ENCODE measurements at places on chromosomes 7 and 10. TPM values are rescaled to one million over a fixed set of nuclear protein-coding genes. Genes with fewer than 3 reads are reported as not detected.

DENND2A gene
- 84.8 TPM for total RNA-seq

- DNase-seq, result no peak
Observed at GRCh38 chr10:42654419-42654818, 16.0 kb upstream of the ZNF33B start.

DNA sequence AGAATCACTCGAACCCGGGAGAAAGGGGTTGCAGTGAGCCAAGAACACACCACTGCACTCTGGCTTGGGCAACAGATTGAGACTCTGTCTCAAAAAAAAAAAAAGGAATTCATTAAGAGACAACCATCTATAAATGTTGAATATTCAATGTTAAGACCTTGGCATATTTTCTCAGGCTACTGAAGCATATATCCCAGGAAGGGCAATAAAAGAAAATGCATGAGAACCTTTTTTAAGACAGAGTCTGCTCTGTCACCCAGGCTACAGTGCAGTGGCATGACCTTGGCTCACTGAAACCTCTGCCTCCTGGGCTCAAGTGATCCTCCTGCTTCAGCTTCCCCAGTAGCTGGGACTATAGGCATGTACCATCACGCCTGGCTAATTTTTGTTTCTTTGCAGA, 165.0 kb downstream of the JMJD1C start:
- no peak for DNase-seq

DNA sequence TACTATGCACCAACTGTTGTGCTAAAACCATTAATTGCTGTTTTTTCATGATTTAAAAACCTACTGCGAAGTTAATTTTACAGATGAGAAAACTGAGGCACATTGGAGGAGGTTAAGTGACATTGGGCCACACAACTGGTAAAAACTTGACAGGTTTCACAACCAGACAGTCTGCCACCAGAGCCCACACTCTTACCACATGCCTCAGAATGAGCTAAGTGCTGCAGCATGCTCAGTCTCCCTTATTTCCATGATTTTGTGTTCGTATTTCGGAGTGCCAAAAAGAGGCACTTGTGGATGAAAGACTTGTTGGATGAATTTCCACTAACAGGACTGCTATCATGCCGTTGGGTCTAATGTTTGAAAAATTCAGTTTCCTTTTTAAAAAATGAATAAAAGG, 77.4 kb downstream of the PCLO start:
- DNase-seq, result no peak

DRGX gene
- not detected for total RNA-seq

GRCh38 chr10:126504063-126504760, 115.9 kb upstream of the ADAM12 start:
- DNase-seq, result peak; percentile 15

- no peak for DNase-seq
Observed at GRCh38 chr7:2904202-2904601, 60.1 kb upstream of the GNA12 start.

DNA sequence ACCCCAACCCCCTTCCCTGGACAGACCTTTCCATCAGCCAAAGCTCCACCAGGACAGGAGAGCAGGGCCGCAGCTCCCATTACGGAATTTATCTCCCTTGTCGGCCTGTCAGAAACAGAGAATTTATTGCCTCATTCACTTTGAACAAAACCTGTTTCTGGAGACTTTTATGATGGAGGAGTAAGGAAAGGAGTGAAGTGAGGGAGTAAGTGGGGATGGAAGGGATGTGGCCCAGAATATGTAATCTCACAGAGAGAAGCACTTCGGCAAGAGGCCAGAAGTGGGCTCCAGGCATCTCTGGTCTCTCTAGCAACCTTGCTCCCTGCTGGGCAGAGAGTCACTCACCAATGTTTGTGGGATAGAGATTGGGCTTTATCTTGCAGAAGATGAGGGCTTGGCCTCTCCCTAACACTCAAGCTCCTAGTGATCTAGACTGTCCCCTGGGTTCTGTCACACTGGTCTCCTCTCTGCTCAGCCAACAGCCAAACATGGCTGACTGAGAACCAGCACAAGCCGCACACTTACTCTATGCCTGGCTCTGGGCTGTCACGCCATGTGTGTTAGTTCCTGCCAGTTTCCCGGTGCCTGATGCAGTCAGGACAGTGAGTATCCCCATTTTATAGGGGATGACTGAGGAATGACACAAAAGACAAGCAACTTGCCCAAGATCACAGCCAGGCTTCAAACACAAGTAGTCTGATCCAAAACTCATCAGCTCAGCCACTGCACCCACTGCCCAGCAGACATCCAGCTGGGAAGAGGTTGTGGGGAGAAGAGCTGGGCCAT, 149.4 kb upstream of the ZMIZ1 start:
- no peak for DNase-seq

FEZF1 gene
- not detected for total RNA-seq

GRCh38 chr7:69789563-69789962, 191.3 kb downstream of the AUTS2 start:
- no peak for DNase-seq

PDGFA gene
- 33.1 TPM for total RNA-seq

GRCh38 chr7:69430384-69431021, 167.8 kb upstream of the AUTS2 start:
- DNase-seq, result peak; percentile 32

DNA sequence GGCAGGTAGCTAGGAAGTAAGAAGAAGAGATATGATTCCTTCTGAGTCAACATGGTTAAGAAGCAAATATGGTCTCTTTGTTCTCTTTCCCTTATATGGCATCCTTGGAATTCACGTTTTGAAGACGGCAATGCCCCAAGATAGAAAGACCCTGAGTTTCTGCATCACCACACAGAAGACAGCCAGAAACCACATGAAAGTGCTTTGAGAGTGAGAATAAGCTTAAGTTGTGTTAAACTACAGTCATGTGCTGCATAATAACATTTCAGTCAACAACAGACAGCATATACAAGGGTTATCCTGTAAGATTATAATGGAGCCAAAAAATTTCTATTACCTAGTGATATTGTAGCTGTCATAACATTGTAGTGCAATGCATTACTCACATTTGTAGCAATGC, 89.9 kb upstream of the STEAP1 start:
- no peak for DNase-seq

DNA sequence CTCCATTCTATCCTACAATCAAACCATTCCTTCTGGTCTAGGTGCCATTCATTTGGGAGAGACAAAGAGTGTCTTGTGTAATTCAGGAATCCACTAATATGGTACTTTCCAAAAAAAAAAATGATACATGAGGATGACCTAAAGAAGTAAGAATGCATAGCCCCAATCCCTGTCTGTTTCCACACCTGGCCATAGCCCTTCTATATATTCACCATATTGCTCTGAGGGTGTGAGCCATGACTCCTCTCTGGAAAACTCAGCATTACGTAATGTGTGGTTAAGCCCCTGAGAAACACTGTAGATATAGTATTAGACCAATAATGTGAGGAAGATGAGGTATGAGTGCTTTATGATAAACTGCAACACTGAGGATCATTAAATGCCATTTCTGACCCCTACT, 592.7 kb downstream of the INHBA start:
- no peak for DNase-seq

EEPD1 gene
- total RNA-seq, result 12.3 TPM

GHRHR gene
- not detected for total RNA-seq

TMEM139 gene
- not detected for total RNA-seq

- no peak for DNase-seq
Observed at GRCh38 chr7:65960351-65961074, 21.5 kb downstream of the GUSB start.

- DNase-seq, result no peak
Observed at GRCh38 chr7:124690840-124691239, 74.8 kb downstream of the GPR37 start.

DNA sequence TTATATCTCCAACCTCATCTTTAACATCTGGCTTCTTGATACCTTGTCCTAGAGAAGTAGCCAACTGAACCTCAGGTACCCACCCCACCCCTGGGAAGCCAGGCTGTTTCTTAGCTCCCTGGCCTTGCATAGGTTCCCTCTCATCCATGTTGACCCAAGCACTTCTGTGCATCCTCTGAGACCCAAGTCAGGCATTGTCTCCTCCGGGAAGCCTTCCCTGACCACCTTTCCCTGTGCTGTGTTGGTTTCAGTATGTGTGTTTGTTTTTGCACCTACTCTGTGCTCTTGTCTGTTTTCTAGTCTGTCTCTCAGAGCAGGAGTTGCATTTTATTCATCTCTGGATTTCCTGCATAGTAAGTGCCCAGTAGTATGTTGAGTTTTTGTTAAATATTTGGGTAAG, 93.4 kb upstream of the ANLN start:
- DNase-seq, result no peak

ADAM12 gene
- total RNA-seq, result 0.64 TPM

GRCh38 chr10:88903715-88904114, 23.7 kb downstream of the STAMBPL1 start:
- DNase-seq, result no peak

ASZ1 gene
- total RNA-seq, result not detected

MAD1L1 gene
- total RNA-seq, result 37.4 TPM

GRCh38 chr10:49407552-49408137, 11.8 kb upstream of the DRGX start:
- DNase-seq, result peak; percentile 36

DNA sequence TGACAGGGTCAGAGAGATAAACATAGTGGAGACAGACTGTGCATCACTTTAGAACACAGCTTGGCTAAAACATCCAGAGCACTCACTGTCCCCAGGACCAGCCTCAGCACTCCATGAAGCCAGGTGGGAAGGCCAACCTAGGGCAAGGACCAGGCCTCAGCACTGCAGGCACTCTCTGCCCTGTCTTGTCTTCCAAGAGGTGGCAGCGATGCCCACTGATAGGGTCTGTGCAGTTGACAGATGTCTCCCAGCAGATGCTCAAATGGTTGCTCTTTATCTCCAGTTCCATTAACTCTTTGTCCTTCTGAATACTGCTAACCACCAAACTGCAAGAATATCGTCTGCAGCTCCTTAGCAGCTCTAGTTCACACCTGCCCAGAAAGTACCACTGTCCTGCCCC, 9.1 kb downstream of the DDX56 start:
- DNase-seq, result no peak

NYAP1 gene
- total RNA-seq, result 0.51 TPM

DNA sequence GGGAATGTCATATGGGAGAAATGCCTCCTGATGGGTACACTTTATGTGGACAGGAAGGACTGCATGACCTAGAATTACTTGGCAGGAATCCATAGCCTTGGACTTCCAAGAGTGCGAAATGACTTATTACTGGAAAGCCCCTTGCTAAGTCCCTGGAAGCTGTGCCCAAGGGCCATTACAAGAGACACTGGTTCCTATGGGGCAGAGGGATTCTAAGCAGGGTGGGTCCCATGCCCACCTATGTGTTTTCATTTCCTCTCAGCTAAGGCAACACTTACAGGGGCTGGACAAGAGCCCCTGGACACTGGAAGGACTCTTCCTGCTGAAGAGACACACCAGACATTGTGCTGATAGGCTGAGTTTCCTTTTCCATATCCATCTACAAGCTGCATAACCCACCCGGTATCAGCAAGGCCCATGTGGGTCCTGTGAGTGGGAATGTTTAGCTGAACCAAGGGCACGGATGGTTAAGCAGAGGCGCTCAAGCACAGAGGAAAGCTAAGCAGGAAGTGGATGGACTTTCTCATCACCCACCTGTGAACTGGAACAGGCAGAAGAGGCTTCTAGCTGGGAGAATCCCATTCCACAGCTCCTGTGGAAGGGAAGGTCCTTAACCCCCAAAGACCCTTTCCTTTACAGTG, 56.2 kb downstream of the XPNPEP1 start:
- DNase-seq, result no peak

EBLN1 gene
- not detected for total RNA-seq

- DNase-seq, result no peak
Observed at GRCh38 chr7:128000854-128001265, 30.4 kb downstream of the LRRC4 start.

GRCh38 chr7:146514304-146514703, 397.7 kb downstream of the CNTNAP2 start:
- DNase-seq, result no peak

- DNase-seq, result no peak
Observed at GRCh38 chr7:94996369-94996768, 89.0 kb downstream of the PPP1R9A start.

DNA sequence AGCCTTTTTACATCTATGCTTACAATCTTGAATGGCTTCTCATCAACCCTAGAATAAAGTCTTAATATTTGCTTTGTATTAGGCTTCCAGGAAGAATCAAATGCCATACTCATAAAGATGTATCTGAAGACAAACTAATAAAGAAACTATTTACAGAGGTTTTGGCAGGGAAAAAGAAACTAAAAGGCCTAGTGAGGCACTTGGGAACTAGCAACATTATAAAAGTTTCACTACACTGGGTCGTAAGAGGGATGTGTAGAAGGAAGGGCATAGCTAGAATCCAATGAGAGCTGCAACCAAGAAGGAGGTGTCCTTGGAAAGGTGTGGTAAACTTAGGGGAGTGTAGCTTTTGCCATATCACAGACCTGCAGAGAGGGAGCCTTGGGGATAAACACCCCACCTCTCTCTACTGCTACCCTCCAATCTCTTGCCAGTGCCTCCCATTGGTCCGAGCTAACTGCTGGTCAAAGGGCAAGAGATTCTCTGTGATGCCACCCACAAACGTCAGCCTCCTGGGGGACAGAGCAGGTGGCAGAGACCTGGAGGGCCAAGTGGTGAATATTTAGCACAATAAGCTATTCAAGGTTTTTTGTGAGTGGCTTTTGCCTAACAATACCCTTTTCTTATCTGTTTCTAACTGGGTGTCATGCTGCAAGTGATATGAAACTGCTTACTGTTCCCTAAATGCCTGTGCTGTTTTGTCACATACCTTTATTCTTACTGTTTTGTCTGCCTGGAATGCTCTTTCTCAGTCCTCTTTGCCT, 60.7 kb downstream of the CPED1 start:
- no peak for DNase-seq

HMX3 gene
- not detected for total RNA-seq

PLAC9 gene
- 32.6 TPM for total RNA-seq

DNA sequence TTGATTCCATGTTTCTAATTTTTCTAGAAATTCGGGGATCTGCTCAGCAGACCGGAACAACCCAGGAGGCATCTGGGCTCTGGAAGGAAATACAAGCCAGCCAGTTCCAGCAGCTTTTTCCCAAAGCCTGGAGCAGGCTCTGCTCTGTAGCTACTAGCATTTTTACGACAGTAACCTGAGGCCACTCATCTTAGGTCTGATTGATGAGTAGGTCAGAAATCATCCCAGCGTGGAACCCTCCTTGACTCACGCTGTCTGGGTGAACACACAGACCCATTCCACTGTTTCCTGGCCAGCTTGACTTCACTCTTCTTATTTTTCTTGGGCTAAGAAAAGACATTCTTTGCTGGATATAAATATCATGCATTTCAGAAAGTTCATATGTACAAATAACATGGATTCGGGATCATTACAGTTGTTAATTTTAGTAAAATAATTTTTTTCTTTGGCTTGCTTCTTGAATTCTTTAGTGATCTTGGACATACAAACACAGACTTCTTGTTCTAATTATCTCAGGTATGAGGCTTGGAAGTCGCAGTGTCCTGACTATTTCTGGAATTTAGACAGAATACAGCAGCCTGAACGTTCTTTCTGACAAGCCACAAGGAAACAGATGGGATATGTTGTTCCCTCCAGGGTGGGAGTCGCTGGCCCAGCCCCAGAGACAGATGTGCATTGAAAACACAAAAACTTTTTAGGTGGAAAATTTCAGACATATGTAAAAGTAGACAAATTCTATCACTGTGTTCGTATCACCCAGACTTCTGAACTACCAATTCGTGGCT, 54.6 kb upstream of the PITRM1 start:
- no peak for DNase-seq

ITGA8 gene
- 46.1 TPM for total RNA-seq

CDNF gene
- not detected for total RNA-seq

GRCh38 chr7:108244110-108244509, 113.9 kb upstream of the LAMB4 start:
- no peak for DNase-seq
